ENCODE measurements at places on chromosomes 1 and 21.

GRCh38 chr21:38438462-38438893 is 59.8 kb downstream of the ERG start:
- DNase-seq, result no peak

DNA sequence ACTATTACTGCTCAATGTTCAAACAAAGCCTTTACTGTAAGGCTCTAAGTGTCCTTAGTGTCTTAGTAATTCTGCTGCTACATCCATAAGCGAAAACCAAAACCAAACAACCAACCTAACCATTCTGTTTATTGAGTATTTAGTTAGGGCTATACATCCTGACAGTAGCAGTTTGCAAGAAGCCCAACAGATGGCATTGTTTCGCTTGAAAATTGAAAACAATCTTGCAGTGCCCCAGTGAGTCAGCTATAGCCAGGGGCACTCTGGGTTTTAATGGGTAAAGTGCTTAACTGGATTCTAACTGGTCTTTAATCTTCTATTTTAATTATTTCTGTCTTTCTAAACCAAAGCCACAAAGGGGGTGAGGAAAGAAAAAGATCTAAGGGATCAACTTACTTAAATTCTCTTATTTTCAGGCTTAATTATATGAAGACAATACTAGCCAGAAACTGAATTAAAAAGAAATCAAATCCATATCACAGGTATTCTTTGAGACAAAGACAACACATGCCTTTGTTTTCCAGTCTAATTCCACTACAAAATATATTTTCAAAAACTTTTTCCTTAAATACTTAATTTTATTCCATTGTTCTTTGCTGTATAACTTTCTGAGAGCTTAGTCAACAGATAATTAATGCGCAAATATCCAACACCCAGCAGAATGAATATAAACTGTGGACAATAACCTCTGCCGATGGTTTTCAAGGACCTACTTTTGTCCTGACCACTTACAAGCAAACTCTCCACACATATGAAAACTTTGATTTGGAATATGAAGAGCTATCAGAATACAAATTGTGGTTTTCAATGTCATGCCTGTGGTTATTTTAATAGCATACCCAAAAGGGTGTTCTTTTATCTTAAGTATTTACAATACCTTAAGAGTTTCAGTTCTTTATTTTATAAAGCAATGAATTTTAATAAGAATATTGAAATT is 15.2 kb downstream of the POGZ start:
- DNase-seq, result peak; percentile 40

- no peak for DNase-seq
Observed at GRCh38 chr1:77900687-77901293, 12.4 kb downstream of the NEXN start.

DNA sequence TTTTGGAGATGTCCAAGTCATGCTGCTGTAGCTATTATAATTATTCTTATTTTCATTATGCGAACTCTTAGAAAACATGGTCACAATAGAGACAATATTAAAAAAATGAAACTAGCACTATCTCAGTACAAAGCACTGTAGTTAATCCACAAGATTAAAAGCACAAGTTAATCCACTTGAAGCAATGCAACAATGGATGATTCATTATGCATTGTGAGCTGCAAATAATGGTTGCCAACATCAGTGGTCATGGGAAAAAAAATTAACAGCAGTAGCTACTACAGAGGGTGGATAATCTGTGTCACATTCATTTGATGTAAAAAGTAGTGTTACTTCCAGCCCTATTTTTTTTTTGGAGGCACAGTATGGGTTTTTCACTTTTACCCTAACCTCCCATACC is 56.7 kb downstream of the DPT start:
- DNase-seq, result no peak

GRCh38 chr1:44500181-44501046 is 95.4 kb downstream of the RNF220 start:
- DNase-seq, result peak; percentile 35

- DNase-seq, result no peak
Observed at GRCh38 chr1:152110365-152110859, 4.8 kb downstream of the TCHH start.

GRCh38 chr1:37556712-37557196 is at the start of gene DNALI1:
DNALI1 (plus strand) TSS chr1:37556940; CDS start chr1:37556995, 55 bp downstream.
- no peak for DNase-seq

GRCh38 chr1:232090816-232091215 is 464.2 kb downstream of the DISC1 start:
- no peak for DNase-seq

DNA sequence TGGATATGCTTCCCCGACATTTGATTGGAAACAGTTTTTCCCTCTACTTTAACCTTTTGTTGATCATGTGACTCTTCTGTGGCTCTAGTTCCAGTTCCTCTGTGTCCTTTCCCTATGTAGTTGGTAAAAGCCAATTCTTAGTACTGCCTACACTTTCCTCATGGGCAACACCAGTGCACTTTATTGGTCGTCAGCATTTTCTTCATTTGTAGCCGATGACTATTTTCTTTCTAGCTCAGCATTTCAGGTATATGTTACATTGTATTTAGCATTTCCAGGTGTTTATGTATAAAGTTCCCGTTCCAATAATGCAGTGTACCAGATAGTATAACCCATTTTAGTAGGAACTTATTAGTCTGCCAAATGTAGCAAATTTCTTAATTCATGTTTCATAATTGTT is 27.6 kb upstream of the B3GALT2 start:
- no peak for DNase-seq

- DNase-seq, result no peak
Observed at GRCh38 chr1:62588000-62588399, 9.3 kb upstream of the ANGPTL3 start.

- DNase-seq, result no peak
Observed at GRCh38 chr1:235918465-235918864, 51.8 kb upstream of the LYST start.

DNA sequence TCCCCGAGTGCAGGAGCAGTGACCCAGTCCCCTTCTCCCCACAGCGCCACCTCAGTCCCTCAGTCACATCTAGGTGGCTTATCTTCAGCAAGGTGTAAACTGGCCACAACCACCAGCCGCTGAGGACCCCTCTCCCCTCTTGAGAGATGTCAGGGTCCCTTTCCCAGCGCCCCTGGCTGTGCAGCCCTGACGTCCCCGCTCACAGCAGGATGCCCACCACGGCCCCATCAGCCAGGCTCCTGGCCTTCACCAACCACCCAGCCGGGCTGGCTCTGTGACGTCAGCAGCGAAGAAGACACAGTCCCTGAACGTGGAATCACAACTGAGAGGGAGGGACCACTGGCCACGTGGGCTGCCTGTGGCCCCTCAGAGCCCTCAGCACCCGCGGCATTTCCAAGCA is 249.4 kb downstream of the NPHP4 start:
- no peak for DNase-seq

Measured in DMS 273 treated with DMSO at 0.1 percent for 48 hours (cell line).